Esophagus mucosa (tissue), 1 donor: ENCODE measurements at places on chromosomes 3 and 15. TPM values are rescaled to one million over a fixed set of nuclear protein-coding genes. Genes with fewer than 3 reads are reported as not detected.

Gene SLC9C1
- not detected for total RNA-seq

Gene ATP13A4
- total RNA-seq = 20.5 TPM

Gene MOBP
- total RNA-seq = not detected

GRCh38 chr3:58041182-58041825, 33.1 kb downstream of the FLNB start:
- ATAC-seq = peak; percentile 22

GRCh38 chr15:91853948-91854638, 585 bp downstream of the SLCO3A1 start:
- ATAC-seq = peak; percentile 39

- ATAC-seq = no peak
Observed at GRCh38 chr3:57982561-57983243, 25.5 kb upstream of the FLNB start.
